Activated T-cell treated with anti-CD3 and anti-CD28 coated beads for 48 hours (primary cell): ENCODE measurements at places on chromosomes 12 and 14.

GRCh38 chr12:102197789-102198188 is at the start of gene PMCH:
Gene PMCH (minus strand): TSS chr12:102197833. CDS start chr12:102197770, 63 bp downstream.
- no peak for DNase-seq

- no peak for DNase-seq
Measured at GRCh38 chr12:109966546-109966945, 29.6 kb downstream of the GIT2 start.

- DNase-seq: no peak
Measured at GRCh38 chr12:81872400-81872799, 113.2 kb upstream of the PPFIA2 start.

DNA sequence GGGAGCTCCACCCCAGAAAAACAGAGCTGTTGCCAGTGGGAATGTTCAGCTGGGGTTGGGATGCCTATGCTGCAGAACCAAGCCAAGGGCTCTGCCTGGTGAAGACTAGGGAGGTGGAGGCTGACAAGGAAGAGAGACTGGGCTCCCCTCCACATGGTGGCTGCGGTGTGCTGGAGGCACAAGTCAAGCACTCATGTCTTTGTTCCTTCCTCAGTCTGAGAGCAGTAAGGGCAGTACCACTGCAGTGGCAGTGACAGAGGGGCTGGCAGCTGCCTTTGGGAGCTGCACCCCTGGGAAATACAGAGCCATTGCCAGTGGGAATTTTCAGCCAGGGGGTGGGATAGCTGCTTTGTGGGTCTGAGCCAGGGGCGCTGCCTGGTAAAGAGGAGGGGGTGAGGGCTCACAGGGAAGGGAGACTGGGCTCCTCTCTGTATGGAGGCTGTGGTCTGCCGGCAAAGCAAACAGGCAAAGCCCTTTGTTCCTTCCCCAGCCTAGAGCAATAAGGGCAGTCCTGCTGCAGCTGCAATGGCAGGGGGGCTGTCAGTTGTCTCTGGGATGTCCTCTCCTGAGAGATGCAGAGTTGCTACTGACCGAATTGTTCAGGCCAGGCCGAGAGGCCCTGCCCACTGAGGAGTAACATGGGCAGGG is 255.9 kb downstream of the RAD51B start:
- DNase-seq: no peak

DNA sequence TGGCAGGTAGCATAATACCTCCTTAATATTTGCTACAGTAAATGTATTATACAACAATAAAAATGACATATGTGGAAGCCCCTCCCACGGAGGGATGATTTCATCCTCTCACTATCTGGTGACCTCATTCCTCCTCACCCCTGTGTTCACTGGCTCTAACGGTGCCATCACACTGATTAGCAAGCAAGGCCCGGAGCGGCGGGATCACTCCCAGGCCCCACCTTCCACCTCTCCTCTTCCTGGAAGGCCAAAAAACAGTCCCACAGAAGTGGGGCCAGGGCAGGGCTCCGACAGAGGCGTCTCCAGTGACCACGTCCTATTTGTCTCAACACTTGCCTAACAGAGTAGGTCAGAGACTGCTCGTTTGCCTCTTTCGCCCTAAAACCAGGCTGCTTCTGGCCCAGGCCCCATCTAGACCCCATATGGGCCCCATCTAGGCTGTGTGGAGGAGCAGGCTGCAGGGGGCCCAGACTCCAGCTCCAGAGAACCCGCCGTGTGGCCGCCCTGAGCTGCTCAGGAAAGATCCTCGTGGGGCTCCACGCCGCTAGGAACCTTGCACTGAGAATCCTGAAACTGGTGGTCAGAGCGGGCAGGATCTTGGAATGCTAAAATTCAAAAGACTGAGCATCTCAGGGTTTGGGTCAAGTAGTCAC is 3.7 kb downstream of the SELPLG start:
- no peak for DNase-seq

DNA sequence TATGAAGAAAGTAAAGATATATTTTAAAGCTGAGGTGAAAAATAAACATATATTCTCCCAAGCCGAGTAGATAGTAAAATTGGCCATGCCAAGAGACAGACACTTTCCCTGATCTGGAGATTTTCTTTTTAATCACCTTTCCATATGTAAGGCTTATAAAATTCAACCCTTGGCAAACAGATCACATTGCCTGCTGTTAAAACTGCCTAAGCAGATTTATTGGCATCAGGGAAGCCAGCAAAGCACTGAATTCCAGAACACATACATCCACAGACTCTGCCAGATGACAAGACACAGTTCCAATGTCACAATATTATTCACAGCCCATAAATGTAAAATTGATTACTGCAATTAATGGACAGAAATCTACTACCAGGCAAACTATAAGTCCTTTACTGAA is 78.2 kb upstream of the GARIN2 start:
- DNase-seq: no peak

DNA sequence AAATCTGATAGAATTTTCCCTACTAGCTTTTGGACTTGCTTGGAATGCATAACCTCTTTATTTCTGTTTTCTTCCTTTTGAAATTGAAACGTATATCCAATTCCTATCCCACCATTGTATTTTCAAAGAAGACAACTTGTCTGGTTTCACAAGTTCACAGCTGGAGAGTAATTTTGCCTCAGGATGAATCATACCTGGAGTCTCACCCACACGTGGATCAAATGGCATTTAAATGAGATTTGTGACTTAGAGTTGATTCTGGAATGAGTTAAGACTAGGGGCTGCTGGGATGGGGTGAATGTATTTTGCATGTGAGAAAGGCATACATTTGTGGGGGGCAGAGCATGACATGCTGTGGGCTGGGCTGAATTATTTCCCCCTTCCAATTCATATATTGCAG is 516.5 kb upstream of the MGAT4C start:
- DNase-seq: no peak

GRCh38 chr12:108752387-108752786 is 21.1 kb upstream of the CORO1C start:
- DNase-seq: no peak

GRCh38 chr14:73383356-73383755 is 75.0 kb downstream of the NUMB start:
- no peak for DNase-seq

DNA sequence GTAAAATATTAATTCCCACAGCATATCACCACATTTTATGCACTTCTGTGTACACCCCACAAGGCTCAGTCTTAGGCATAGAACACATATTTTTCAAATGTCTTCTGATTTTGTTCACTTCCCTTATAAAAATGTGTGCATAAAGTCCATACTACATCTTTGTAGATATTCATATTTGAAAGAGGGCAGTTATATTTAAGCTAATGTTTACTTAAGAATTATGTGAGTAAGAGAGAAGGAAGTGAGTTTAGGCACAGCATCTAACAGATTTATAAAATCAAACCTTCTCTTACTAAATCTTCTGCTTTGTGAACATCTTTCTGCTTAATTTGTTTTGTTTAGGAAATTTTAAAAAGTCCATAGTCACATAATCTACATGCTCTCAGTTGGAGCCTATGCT is 648.1 kb downstream of the FSCB start:
- DNase-seq: no peak

GRCh38 chr12:68159681-68160304 is at the start of gene IFNG:
Gene IFNG (minus strand): TSS chr12:68159740. CDS start chr12:68159615, 125 bp downstream.
- DNase-seq: no peak

DNA sequence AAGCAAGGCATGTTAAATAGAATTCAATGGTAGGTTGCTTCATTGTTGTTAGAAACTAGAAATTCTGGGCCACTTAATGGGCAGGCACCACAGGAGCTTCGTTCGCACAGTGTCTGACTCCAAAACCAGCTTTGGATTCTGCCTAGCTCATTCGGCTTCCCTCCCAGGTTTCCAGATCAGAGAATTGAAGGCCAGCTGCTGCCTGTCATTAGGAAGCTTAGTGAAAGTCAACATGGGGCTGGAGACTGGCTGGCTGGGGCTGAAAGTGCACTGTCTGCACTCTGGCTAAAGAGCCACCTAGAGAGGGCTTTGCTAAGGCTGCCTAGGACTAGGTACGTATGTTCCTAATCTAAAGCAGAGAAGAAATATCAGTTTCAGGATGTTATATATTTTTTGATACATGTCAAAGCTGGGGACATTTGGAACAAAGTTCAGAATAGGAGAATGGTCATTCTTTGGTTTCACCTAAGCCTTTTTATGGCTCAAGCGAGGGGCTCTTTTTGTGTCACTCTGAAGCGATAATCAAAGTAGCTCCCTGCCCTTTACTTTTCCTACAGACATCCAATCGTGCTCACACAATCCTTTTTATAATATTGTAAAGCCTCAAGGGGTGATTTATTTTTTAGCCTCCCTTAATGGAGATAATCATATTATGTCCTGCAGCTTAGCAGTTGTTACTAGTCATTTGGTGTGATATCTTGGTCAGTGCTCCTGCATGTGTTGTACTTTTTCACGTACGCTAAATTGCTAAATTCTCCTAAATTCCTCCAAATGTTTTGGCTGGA is 238.5 kb upstream of the NAV3 start:
- no peak for DNase-seq
